ENCODE measurements at places on chromosomes 4 and X.

DNA sequence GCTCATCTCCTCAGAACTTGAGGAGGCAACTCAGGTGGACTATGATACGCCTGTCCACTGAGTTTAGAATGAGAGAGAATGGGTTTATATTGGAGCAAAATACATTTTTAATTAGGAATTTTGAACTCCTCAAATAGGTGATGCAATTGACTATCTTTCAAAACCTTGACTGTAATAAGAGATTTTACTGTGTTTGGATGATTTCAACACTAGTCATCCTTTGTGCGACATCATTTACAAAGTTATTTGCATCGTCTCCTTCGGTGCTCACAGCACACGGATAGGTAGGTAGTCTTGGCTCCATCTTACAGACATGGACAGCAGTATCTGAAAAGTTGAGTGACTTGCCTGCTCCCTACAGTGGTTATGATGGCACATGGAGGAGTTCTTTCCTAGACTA is 67.0 kb downstream of the AASDH start:
- DNase-seq: peak; percentile 67

GRCh38 chr4:136909626-136910025 is 622.7 kb downstream of the PCDH18 start:
- no peak for DNase-seq

GRCh38 chr4:53309321-53310040 is 56.4 kb downstream of the SCFD2 start:
- no peak for DNase-seq

DNA sequence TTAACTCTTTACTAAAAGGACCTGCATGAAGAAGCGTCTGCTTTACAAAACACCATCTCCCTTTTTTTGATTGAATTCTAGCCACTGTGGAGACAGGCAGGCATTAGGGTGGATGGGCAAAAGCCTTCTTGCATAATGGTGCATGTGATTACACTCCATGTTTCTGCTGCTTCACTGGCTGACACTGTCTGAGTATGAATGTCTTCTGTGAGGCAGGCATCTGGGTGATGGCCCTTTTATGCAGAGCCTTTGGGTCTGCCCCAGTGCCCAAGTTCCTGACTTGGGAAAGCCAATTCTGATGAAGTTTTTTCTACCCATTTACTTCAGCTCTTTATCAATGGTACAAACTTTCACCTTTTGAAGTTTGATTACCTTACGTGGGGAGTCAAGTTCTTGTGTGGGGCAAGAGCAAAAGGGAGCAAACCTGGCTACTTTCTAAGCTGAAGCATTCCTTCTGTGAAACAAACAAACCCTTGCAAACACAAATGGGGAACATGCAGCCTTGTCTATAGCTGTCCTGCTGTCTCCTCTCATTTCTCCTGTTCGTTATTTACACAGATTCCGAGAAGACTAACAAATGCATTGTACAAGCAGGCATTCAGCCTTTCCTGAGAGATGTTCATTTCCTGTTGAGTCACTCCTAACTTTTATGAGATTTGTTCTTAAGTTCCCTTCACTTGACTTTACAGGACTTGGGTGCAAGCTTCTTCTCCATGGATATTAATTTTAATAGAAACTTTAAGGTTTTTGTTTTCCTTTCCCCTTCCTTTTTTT is 301.9 kb downstream of the TLL1 start:
- DNase-seq: no peak

GRCh38 chrX:125203365-125203736 is 116.3 kb upstream of the TEX13C start:
- no peak for DNase-seq

- no peak for DNase-seq
These were observed 119.9 kb downstream of the EGF start for GRCh38 chr4:110032603-110033002.

- no peak for DNase-seq
These were observed 104.6 kb downstream of the NPFFR2 start for GRCh38 chr4:72136429-72136828.

DNA sequence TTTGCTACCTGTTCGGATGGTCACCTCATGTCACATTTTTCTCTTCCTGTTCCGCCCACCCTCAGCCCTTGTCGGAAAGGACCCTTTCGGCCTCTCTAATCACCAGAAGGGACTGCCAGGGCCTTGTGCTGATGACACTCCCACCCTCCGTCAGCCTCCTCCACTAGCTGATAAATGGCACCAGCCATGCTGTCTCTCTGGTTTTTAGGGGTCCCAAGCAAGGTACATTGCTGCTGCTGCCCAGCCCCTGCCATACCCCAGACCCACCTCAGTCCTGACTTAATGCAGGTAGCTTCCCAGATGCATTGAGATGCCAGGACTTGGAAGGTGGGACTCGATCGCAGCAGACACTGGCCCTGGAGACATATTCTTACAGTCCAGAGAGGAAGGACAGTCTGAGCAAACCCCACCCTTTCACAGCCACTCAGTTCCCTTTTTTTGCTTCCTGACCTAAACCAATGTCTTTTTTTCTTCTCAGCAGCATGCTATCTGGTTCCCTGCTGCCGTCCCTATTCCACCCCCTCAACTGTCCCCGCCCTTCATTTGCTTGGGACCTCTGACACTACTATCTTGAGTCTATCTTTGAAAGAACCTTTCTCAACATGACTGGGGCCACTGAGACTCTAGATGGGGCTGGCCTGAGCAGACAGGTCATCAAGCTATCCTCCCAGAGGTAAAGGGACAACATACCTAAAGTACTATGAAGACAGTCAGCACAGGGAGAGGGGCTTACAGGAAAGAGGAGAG is at the start of gene BTK:
TSS of gene BTK (minus strand) at position 397 of the 747 bp plus-strand sequence. CDS start 10,907 bp downstream, outside the sequence.
- no peak for DNase-seq

- DNase-seq: no peak
These were observed 60.5 kb upstream of the RPL34 start for GRCh38 chr4:108559911-108560310.

- no peak for DNase-seq
These were observed 51.1 kb downstream of the KLF3 start for GRCh38 chr4:38715050-38715449.

- DNase-seq: peak; percentile 2
These were observed 133.0 kb upstream of the TMLHE start for GRCh38 chrX:155745792-155746191.

- peak; percentile 63 for DNase-seq
These were observed 120.4 kb downstream of the NDST3 start for GRCh38 chr4:118154649-118155048.

GRCh38 chrX:23202326-23202725 is 132.3 kb upstream of the PTCHD1 start:
- no peak for DNase-seq

GRCh38 chrX:103254921-103255493 is at the start of gene TCEAL8:
TCEAL8 (minus strand) TSS chrX:103255155; CDS start chrX:103253979, 1,176 bp downstream.
- DNase-seq: peak; percentile 74

- no peak for DNase-seq
These were observed 13.2 kb upstream of the MMAA start for GRCh38 chr4:145605941-145606340.

- no peak for DNase-seq
These were observed 70.3 kb upstream of the UGT2B7 start for GRCh38 chr4:69025999-69026387.

DNA sequence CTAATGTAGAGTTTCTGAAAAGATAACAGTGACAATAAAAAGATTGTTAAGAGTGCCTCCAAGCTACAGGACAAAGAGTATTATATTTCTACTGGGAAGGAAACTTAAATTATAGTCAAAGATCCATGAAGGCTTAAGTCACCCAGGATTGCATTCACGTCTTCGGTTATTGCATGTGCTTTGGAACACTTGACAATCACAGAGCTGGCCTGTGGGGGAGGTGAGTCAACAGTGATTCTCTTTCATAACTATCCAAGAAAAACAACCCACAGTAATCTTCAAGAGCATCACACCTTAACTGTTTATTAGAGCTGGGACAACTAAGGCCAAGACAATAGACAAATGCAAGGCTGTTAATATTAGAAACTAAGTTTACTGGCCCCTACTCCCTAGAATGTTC is 40.3 kb downstream of the PDGFC start:
- peak; percentile 86 for DNase-seq

DNA sequence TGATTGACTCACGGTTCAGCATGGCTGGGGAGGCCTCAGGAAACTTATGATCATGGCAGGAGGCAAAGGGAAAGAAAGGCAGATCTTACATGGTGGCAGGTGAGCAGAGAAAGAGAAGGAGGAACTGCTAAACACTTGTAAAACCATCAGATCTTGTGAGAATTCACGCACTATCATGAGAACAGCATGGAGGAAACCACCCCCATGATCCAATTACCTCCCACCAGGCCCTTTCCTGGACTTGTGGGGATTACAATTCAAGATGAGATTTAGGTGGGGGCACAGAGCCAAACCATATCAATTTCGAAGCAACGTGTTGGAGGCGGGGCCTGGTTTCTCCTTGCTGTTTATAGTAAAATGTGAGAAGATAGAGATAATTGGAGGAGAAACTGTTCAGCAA is 167.4 kb downstream of the GABRB1 start:
- no peak for DNase-seq

DNA sequence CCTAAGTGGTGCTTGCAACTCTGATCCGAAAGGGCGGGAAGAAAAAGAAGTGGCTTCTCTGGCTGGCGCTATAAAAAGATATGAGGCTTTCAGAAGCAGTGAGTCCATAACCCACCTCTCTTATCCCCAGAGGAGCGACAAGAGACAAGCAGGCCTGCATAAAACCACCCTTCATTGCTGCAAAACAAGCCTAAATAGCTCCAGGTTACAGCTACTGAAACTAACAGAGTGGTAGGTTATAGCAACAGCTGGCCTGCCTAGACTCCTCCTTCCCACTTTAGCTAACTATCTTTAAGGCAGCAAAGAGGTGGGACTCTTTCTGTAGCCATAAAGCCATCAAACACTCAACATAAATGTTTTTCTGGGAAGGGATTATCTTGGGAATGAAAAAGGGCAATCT is 245.0 kb upstream of the GPR101 start:
- no peak for DNase-seq

- no peak for DNase-seq
These were observed 1105.9 kb downstream of the ARAP2 start for GRCh38 chr4:35138449-35138848.

DNA sequence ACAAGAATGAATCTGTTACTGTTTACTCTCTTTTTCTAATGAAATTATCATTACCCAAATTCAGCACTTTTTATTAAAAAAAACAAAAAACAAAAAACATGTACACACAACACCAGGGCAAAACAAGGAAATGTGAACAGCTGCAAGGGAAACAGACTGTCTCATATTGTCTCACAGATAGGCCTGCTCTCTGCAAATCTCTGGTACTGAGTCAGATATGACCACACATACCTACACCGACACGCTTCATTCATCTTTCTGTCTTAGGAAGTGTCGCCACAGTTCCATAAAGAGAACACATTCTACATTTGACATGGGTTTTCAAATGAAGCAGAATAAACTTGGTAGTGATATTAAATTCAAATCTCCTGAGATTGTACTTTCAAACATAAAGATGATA is 92.2 kb upstream of the GPR34 start:
- peak; percentile 53 for DNase-seq

GRCh38 chr4:76078033-76078613 is 3.6 kb downstream of the ART3 start:
- no peak for DNase-seq

- peak; percentile 42 for DNase-seq
These were observed 33.0 kb downstream of the HDX start for GRCh38 chrX:84469226-84469625.

DNA sequence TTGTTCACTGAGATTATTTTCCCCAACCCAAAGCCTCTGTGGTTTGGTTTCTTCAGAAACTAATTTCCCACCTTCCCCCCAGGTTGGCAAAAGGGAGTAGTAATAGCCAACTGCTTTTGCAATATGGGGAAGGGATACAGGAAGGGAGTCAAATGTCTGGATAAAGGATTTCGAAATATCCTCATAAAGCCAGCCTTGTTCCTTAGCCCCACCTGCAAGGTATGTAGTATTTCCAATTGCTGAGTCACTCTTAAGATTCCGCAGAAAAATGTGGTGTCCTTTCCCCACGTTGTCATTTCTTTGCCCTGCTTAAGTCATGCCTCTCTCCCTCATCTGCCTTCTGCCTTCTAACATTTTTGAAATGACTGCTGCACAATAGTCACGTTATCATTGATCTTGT is 138.8 kb upstream of the DCAF8L1 start:
- DNase-seq: no peak

DNA sequence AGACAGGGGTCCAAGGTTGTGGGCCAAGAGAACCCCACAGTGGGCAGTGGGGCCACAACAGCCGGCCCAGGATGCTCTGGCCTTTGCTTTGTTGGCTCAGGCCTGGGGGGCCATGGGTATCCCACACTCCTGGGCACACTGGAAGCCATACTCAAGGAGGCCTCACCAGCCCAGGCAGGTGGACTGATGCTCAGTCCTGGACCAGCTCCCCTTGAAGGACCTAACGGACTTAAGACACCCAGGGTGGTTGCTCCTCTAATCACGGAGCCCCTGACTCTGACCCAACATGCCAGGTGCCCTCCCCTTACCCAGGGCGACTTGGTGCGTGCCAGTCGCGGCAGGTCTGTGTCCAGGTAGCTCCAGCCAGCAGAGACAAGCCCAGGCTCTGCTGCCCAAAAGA is 50.8 kb downstream of the ZFYVE28 start:
- DNase-seq: no peak

- DNase-seq: no peak
These were observed 60.1 kb downstream of the PRRG1 start for GRCh38 chrX:37409278-37409677.

All from IMR-90 (cell line).